ENCODE measurements at places on chromosomes 13 and 19.

DNA sequence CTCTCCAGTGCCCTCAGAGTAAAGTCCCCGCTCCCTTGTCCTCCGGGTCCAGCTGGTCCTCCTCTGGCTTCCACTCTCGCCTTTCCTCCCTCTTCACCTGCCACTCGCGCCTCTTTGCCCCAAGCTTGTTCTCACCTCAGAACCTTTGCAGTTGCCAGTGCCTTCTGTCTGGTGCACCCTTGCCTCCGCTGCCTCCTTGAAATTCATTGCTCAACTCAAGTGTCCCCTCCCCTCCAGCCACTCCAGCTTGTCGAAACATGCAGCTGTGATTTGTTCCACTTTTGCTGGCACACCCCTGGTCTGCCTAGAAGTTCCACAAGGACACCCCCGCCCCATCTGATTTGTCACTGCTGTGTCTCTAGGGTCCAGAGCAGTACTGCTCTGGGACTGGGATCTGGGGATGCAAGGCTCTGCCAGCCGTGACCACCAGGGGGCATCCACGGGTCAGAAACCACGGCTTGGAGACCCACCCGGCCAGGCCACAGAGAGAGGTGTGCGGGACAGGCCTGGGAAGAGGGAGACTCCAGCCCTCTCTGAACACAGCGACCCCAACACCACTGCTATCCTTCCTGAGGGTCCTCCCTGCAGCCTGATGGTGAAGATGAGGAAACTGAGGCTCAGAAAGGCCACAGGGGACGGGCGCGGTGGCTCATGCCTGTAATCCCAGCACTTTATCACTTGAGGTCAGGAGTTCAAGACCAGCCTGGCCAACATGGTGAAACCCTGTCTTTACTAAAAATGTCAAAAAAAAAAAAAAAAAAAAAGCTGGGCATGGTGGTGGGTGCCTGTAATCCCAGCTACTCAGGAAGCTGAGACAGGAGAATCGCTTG is 49.9 kb downstream of the AP1M1 start:
- peak; percentile 94 for DNase-seq

GRCh38 chr13:48477191-48477855 is 55.6 kb downstream of the RCBTB2 start:
- no peak for DNase-seq

GRCh38 chr13:45770886-45771285 is 68.8 kb downstream of the CBY2 start:
- no peak for DNase-seq

GRCh38 chr13:102642475-102642874 is 45.7 kb downstream of the TPP2 start:
- DNase-seq, result peak; percentile 62

DNA sequence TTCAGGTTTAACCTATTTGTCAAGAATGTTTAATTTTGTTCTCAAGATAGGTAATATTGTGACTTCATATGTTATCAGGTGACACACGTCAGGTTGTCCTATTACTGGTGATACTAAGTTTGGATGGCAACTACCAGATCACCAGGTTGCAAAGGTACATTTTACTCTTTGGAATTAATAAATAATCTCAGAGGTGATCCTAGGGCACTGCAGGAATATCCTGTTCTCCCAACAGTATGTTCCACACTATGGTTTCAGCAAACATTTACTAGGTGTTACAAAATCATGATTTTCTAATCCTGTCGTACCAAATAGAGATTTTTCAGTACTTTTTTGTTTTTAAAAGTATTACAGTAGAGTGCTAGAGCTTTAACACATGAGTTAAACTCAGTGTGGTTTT is 29.3 kb upstream of the MYCBP2 start:
- no peak for DNase-seq

GRCh38 chr19:31325342-31325741 is 23.9 kb downstream of the TSHZ3 start:
- DNase-seq, result no peak

- no peak for DNase-seq
Measured at GRCh38 chr19:34556488-34556887, 74.9 kb downstream of the WTIP start.
